Bladder microvascular endothelial cell (primary cell): ENCODE measurements at places on chromosomes 12 and 14. TPM values are rescaled to one million over a fixed set of nuclear protein-coding genes. Genes with fewer than 3 reads are reported as not detected.

LTA4H gene
- 67.2 and 69.0 TPM in 2 replicates for total RNA-seq

NEUROD4 gene
- total RNA-seq: not detected in 2 replicates

KLHL33 gene
- under 0.01 TPM in 2 replicates for total RNA-seq

TRAF3 gene
- total RNA-seq: 8.9 and 47.2 TPM in 2 replicates

GPR65 gene
- total RNA-seq: 0.44 TPM in 1 of 2 replicates, not detected in the other

OLR1 gene
- under 0.01 TPM in 1 of 2 replicates, not detected in the other for total RNA-seq
